ENCODE measurements at places on chromosomes 12 and 14.
A peak's percentile ranks its signal among the peaks of the same experiment; 100 is the strongest.

DNA sequence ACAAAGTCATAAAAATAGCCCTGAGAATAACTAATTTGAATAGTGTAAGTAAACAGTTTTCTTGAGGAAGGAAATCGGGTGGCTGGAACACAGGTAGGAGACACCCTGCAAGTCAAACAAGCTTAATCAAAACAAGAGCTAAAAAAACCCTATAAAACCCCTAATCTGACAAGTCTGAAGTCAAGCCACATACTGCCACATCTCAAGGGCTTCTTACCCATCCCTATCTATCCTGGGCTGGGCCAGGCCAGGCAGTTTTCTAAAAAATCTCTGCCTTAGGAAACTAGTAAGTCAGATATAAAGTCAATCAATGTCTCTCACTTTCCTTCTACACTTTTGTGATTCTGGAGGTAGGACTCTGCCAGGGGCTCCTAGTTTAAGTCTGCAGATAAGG is 15.3 kb downstream of the UBE2N start:
- DNase-seq: no peak

GRCh38 chr12:52686756-52687487 is 6.7 kb upstream of the KRT1 start:
- DNase-seq: no peak

- no peak for DNase-seq
Measured at GRCh38 chr14:69921052-69921451, 41.8 kb downstream of the SMOC1 start.

GRCh38 chr12:78886719-78887407 is 22.3 kb downstream of the SYT1 start:
- no peak for DNase-seq

DNA sequence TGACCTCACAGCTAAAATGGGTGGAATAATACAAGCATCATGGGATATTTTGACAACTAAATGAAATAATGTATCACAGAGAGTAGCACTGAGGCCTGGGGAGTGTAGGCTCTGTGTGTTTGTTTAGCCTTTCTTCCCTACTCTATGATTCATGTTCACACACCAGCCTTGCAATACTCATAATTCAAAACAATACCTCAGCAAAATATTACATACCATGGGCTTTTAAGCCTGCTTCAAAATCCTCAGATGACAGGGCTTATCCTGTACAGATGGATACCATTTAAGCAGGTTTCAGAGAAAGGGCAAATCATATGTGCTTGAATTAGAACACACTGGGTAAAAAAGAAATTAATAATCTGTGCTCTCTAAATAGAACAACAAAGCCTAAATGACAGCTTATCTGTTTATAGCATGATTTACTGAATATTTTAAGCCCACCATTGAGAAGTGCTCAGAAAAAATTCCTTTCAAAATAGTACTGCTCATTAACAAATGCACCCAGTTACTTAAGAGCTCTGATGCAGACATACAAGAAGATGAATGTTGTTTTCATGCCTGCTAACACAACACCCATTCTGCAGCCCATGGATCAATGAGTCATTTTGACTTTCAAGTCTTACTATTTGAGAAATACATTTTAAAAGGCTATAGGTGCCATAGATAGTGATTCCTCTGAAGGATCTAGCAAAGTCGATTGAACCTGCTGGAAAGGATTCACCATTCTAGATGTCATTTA is 84.9 kb upstream of the ADAMTS20 start:
- no peak for DNase-seq

GRCh38 chr12:10957741-10958140 is 18.7 kb upstream of the TAS2R14 start:
- no peak for DNase-seq

GRCh38 chr12:67709367-67709954 is 60.9 kb downstream of the DYRK2 start:
- DNase-seq: no peak

GRCh38 chr14:29548948-29549370 is 378.7 kb downstream of the PRKD1 start:
- peak; percentile 33 for DNase-seq

GRCh38 chr12:77104792-77105191 is 39.4 kb upstream of the E2F7 start:
- no peak for DNase-seq

DNA sequence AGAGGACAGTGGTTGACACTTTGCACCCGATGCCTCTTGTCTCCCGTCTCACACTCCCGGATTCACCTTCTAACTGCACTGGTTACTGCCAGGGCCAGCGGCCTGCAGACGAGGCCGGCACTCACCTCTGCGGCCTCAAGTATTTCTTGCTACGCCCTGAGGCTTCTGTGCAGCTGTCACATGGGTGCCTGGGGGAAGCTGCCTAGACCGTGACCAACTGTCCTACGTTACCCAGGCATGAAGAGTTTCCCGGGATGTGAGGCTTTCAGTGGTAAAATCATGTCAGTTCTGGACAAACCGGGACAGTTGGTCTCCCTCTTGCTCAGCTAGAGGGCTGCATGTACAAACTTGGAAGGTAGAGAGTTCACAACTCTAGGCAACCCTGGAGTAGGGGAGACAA is 274.5 kb downstream of the GLT1D1 start:
- no peak for DNase-seq

DNA sequence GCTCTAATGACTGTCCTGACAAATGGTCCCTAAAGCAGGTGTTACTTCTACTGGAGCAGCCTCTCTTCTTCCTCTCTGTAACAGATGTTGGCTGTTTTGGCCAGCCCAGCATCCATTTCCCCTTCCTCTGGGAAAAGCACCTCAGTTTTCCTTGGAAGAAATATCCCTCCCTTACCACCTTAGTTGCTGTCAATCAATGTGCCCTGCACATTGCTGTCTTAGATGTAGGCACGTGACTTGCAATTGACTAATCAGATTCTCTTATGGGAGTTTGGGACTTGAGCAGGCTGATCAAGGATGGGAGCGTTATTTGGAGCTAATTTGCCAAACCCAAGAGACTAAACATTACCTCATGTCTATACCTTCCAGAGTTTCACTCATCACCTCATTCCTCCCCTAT is 12.0 kb upstream of the TMED2 start:
- no peak for DNase-seq

GRCh38 chr12:124458992-124459851 is 108.2 kb downstream of the NCOR2 start:
- DNase-seq: no peak

- DNase-seq: peak; percentile 52
Measured at GRCh38 chr12:120466560-120467315, 2.8 kb downstream of the SRSF9 start.

DNA sequence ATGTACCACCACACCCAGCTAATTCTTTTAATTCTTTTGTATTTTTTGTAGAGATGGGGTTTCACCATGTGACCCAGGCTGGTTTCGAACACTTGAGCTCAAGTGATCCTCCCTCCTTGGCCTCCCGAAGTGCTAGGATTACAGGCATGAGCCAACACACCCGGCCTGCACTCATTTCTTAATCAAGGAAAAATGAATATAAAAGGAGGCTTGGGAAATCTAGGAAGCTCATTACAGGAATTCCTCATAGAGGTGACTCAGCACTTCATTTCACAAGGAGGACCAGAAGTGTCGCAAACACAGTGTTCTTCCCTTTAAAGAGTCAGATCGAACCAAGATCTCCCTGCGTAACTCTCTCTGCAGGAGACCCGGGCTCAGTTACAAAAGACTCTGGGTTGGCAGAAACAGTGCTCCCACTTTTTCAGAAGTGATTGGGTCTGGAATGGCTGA is 30.3 kb downstream of the NFKBIA start:
- peak; percentile 78 for DNase-seq

- DNase-seq: no peak
Measured at GRCh38 chr12:68446901-68447796, 115.0 kb upstream of the MDM1 start.

DNA sequence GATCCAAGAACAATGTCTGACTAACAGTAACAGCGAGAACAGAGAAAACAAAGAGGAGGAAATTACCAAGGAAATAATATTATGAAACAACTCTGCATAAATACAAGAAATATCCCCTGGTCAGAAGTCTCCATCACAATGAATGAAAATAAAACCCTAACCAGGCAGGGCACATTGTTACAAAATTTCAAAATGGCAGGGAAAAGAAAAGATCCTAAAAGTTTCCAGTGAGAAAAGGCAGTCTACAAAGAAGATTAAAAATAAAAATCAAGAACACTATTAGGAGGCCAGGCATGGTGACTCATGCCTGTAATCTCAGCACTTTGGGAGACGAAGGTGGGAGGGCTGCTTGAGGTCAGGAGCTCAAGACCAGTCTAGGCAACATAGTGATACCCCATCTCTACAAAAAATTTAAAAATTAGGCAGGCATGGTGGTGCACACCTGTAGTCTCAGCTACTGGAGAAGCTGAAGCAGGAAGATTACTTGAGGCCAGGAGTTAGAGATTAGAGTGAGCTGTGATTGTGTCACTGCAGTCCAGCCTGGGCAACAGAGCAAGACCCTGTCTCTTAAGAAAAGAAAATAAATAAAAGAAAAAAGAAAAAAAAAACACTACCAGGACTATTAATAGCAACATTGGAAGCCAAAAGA is 47.8 kb downstream of the FERMT2 start:
- no peak for DNase-seq

DNA sequence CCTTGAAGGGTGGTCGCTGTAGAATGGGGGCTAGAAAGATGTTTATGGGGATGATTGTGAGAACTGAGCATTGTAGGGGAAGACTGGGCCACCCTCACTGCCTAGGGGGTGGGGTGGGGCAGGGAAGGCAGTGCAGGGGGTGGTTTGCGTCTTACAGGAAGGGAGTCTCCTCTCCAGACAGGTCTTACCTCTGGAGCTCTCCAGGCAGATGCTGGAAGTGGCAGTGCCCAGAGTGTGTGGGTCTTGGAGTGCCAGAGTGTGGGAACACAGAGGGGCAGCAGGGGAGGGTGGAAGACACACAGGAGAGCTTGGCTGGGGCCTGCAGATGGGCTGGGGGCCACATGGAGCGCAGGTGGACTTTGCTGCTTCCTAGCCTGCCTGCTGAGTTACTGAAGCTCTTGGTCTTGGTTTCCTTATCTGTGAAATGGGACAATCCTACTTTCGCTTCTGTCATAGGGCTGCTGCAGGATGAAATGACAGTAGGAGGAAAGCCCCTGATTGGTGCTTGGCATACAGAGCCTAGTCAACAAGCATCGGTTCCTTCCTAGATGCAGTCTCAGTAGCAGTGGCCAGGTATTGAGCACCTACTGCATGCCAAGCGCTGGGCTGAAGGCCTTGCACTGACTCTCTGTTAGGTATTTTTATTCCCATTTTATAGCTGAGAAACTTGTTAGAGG is 118.3 kb downstream of the SLC25A47 start:
- DNase-seq: no peak

DNA sequence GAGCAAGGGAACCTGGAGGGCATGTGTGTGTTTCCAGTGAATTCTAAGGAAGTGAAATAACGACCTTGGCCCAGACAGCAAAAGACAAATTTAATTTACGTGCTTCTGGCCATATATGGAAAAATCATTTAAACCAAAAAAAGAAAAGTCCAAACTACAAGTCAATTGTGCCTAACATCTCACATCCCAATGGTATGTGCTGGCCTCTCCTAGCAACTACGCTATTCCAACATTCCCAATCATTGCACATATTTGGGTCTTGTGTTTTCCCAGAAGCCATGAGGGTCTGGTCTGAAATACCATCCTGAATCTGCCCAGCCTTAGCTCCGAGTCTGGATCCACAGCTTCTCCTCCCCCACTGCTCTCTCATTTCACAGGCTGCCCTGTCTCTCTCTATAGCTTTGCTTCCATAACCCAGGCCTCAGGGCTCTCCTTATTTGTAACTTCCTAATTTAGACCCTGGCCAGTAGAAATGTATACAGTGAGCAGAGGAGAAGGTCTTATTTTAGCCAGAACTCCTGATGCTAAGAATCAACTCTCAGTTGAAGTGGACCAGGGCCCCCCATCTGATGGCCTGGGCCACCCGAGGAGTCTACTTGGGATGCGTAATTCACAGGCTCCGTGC is 224.6 kb downstream of the ANO2 start:
- DNase-seq: no peak

GRCh38 chr12:19671695-19672094 is 232.4 kb downstream of the AEBP2 start:
- DNase-seq: no peak

DNA sequence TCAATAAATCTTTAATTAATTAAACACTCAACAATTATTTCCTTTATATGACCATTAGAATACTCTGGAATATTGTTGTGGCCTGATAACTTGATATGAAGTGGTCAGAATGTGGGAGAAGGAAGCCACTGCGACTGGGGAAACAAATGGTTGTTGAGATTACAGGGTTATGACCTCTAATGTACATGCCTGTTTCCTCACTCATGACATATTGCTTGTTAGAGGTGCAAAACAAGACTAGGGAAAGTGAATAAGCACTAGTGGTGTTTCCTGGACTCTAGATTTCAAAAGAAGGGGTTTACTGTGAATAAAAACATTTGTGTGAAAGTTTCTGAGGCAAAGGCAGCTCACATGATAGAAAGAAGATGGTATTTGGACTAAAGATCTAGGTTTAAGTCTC is 53.3 kb downstream of the STAB2 start:
- no peak for DNase-seq

DNA sequence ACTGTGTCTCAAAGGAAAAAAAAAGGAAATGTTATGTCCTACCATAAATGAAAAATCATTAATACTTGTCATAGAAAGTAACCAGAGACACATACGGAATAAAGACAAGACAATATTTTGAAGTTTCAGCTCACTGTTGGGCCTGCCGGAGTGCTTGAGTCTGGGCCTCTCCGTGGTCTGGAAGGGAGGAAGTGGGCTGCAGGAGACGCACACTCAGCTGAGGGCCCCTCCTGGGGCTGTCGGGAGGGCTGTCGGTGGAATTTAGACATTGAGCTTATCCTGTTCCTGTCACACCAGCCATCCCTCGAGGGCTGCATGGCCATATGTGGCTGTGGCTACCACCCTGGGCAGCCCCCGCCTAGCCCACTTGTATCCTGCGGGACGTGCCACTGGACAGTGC is 80.6 kb downstream of the DDX51 start:
- DNase-seq: no peak

DNA sequence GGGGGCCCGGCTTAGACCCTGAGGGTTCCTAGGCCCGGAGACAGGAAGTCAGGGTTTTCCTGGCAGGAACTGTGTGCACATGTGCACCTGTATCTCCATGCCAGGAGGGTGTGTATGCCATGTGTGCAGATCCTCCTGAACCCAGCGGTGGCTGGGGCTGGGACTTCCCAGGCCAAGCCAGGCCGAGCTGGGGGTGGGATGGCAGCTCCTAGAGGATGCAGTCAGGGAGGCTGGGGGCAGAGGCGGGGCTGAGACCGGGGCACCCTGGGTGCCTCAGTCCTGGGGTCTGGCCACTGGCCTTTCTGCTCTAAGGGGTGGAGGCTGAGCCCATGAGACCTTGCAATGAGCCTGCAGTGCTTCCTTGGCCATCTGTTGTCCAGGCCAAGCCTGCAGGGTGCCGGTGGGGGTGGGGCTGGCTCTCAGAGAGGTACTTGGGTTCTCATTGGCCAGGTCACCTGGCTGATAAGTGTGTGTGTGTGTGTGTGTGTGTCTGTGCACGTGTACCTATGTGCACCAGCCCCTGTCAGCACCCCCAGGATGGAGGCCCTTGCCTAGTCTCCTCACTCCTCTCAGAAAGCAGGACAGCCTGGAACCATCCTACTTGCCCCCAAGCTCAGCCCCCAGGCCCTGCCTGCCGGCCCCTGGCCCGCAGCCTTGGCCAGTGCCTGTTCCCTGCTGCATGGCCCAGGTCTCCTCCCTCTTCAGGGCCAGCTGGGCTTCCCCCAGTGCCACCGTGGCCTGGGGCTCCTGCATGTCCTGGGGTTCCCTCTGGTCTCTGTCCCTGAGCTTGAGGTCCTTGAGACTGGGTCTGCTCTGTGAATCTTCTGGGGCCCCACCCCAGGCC is 10.6 kb upstream of the TNFAIP2 start:
- no peak for DNase-seq

GRCh38 chr12:106771425-106771824 is 3.1 kb upstream of the RIC8B start:
- DNase-seq: no peak
